ENCODE measurements at places on chromosomes 1 and 21.
A peak's percentile ranks its signal among the peaks of the same experiment; 100 is the strongest.

- no peak for DNase-seq
These were observed 336.9 kb upstream of the NFIA start for GRCh38 chr1:60745484-60745883.

- no peak for DNase-seq
These were observed 49.7 kb downstream of the SLX9 start for GRCh38 chr21:44989537-44989886.

- no peak for DNase-seq
These were observed 12.7 kb downstream of the PACC1 start for GRCh38 chr1:212401838-212402582.

DNA sequence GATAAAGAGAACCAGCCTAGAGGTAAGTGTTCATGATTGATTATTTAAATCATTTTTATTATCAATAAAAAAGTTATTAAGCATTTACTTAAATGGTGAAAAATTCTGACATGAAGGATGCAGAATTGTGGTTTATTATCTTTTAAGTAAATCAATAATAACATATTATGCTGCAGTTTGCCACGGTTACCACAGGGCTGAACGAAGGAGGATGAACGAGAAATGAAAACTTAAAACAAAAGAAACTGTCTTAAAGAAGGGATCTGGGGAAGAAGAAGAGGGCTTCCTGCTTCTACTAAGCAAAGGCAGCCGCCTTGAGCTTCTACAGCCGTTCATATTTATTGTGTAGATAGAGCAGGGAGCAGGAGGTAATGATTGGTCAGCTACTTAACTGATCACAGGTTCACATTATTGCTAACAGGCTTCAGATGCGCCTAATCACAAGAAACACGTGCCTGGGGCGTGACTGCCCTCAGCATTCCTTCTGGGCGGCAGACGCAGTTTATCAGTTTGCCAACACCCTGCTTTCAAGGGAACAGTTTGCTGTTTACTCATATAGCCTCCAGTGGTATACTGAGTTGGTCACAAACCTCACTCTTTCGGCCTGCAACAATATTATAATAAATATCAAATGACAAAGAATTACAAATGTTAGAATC lies 5.8 kb upstream of the FNBP1L start:
- DNase-seq: peak; percentile 25

- no peak for DNase-seq
These were observed 119.8 kb upstream of the KCNJ6 start for GRCh38 chr21:38036016-38036415.

GRCh38 chr1:204286831-204287421 lies 72.8 kb downstream of the PLEKHA6 start:
- DNase-seq: no peak

GRCh38 chr1:246577082-246577719 lies 10.9 kb downstream of the CNST start:
- DNase-seq: no peak

DNA sequence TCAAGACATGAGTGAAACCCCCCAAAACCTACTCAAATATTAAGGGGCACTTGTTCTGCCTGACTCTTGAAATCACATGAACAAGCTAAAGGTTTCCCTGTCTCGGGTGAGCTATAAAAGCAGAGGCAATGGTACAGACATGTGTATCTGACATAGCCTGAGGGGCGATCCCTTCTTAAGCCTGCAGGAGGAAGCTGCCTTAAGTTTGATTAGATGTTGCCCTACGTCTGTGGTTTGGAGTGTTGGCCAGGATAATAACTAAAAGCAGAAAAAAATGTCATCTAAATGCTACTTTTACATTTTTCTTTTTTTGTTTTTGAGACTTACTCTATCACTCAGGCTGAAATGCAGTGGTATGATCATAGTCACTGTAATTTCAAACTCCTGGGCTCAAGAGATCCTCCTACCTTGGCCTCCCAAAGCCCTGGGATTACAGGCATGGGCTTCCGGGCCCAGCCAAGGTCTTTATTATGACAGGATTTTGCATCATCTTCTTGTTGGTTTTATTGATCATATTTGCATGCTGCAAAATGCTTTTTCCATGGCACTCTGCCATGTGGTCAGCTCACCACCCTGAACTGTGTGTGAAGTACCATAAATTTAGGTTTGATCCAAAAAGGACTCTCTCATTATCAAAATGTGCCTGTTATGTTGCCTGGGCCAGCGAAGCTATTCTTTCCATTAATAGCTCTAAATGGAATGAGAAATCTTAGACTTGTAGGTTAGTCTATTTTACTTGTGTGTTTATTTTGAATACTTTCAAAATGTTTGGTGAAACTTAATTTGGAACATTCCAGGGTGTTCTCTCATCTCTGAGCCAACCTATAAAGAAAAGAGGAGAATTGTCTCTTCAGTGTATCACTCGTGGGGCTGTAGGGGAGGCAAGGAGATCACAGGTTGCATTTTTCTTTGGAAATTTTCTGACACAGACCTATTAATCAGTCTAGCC lies 15.0 kb upstream of the HMGN1 start:
- DNase-seq: no peak

GRCh38 chr1:1281533-1282321 lies 1.5 kb downstream of the SCNN1D start:
- peak; percentile 76 for DNase-seq

DNA sequence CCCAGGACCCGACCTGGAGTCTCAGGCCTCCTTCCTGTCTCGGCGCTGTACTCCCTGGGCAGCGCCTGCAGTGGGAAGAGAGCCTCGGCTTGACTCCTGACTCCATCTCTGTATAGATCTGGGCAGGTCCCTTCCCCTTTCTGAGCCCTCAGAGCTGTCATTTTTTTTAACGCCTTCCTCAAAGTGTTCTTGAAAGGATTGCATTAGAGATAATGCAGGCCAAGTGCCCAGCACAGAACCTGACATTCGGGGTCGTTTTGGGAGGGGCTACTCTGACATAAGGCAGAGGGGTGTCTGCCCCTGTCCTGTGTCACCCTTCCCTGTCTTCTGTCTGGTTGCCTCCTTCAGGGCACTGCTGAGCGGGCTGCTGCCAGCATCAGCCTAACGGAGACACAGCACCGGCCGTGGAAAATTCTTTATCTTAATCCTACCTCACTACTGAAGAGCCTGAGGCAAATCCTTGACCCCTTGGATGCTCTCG lies 271.6 kb downstream of the TRABD2B start:
- no peak for DNase-seq

DNA sequence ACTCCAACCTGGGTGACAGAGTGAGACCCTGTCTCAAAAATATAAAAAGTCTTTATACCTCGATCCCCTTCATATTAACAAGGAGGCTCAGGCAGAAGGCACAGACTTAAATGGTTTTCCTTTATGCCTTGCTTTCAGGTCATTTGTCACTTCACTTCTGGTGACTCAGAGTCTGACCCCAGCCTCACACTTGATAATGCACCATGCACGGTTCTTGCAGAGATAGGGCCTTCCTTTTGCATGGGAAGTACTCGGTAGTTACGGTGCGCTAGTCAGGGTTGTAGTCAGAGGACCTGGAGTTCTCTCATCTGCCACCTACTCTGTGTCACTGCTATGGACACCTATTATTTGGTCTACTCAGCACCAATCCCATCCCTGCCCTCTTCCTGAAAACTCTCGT lies 43.6 kb upstream of the BMP8B start:
- no peak for DNase-seq

DNA sequence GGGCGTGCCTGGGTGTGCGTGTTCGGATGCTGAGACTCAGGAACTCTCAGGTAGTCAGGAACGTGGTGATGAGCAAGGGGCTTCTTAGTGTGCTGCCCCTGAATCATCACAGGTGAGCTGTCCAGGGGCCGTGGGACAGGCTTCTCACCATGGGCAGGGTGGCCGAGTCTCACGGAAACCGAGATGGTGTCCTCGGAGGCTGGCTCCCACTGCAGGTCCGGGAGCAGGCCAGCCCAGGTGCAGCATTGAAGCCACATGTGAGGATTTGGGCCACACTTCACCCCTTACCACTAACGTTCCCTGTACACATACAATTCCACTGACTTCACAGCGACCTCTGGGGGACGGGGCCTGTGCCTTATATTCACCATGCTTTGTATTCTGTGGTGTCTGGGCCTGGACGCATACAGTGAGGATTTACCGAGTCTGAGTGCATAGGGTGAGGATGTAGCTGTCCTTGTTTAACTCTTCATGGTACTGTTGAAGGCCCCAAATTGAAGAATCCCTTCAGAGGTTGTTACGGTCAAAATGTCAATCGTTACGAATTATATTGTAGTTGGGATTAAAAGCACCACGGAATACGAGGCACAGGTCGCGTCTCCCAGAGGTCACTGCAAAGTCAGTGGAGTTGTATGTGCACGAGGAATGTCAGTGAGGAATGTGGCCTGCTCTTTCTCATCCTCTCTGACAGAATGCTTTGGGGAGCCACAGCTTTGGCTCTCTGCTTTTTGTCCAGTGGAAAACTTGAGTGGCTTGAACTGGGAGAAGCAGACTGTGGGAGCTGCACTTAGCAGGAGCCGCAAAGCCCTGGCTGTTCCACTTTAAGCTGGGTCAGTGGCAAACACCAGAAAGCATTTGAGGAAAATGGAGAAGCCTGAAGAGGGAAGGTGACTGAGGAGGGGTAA lies 95.3 kb downstream of the MTR start:
- no peak for DNase-seq

GRCh38 chr1:179996099-179996498 lies 41.5 kb downstream of the CEP350 start:
- DNase-seq: no peak

- DNase-seq: no peak
These were observed 57.0 kb downstream of the PTP4A2 start for GRCh38 chr1:31880957-31881687.

DNA sequence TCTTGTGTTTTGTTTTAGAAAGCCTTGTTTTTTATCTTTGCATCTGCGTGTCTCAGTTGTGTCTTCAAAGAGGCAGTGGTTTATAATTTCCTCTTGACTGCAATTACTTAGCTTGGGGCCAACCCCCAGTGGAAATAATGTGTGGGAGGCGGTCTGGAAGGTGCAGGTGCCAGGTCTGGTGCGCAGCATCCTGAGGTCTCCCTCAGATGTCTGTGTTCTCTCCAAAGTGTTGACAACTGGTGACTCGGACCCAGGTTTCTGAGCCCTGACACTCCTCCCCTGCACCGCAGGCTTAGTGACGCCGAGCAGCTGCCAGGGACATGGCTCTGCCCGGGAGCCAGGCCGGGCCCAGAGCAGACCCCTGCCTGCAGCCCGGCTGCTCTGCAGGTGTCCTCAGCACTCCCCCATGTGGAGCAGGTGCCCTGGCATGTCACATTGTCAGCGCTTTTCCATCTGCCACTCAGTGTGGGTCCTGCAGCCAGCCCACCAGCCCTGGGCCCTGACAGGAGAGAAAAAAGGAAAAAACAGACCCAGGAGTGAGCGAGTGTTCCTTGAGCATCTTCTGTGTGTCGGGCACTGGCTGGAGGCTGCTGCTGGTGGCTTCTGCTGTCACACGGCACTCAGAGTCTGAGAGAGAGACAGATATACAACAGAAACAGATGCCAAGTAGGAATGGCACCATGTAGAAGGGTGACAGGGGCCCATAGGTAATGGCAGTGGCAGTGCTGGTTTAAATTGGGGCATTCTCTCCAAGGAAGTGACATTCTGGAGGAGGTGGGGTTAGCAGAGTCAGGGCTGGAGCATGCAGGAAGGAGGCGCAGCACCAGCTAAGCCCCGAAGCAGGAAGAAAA lies 24.8 kb upstream of the SELENON start:
- DNase-seq: no peak

GRCh38 chr1:164688791-164689190 lies 129.8 kb downstream of the PBX1 start:
- DNase-seq: no peak

DNA sequence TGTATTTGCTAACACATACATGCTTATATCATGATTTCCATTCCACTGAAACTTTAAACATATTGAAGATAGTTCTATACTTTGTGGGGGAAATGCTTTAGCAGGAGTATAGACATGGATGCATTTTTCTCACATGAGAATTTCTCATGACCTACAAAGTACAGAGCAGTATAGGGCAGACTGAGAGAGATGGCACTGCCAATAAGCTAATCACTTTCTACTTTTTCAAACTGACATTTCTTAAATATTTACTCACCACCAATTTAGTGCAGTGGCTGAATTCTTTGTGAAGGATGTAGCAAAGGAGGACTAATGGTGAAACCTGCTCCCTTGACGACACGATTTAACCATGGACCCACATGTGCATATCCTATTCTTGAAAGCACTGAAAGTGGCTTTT lies 923.5 kb downstream of the ADGRL2 start:
- no peak for DNase-seq

DNA sequence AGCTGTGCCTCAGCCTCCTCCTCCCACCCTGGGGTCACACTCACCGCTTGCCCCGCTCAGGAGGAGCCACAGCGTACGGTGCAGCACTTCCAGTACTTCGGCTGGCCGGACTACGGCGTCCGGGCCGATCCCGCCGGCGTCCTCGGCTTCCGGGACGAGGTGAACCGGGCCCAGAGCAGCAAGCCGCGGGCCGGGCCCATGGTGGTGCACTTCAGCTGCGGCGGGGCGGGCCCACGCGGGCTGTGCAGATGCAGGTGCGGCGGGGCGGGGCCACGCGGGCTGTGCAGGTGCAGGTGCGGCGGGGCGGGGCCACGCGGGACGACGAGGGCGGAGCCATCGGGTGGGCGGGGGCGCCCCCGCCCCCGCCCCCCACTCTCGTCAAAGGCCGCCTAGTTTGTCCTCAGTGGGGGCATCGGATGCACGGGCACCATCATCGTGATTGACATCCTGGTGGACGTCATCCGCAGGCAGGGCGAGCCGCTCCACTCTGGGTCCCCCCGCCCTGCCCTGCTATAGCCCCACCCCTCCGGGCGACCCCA lies 5.5 kb downstream of the RNF223 start:
- no peak for DNase-seq

- no peak for DNase-seq
These were observed 248.0 kb upstream of the FOXD3 start for GRCh38 chr1:63074321-63074720.

DNA sequence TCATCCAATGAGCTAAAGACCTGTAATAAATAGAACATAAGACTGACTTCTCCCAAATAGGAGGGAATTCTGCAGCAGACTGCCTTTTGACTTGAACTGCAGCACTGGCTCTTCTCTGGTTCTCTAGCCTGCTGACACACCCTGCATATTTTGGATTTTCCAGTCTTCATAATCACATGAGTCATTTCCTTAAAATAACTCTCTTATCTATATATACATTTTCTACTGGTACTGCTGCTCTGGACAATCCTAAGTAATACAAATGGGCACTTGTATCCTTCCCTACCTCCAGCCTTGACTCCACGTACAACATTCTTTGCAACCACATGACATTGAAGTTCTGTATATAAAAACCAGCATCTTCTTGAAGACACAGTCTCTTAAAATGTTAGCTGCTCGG lies 429.4 kb upstream of the TMPRSS15 start:
- DNase-seq: no peak

GRCh38 chr1:37002898-37003297 lies 31.4 kb downstream of the GRIK3 start:
- no peak for DNase-seq

DNA sequence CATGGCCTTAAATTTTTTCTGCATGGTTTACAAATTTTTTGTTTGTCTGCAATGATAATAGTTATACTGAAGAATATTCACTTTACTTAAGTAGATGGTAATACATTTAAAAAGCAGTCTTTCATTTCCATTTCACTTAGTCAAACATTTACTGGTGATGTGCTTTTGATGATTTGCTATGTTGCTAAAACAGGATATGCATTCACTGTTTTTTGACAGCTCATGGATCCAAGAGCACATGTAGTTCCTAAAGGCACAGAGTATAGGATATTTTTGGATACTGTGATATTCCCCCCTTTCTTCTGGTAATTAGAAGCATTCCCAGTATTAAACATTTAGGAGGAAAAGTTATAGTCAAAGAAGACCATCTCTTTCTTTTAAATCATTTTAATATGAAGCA lies 45.9 kb downstream of the RAP1A start:
- no peak for DNase-seq

All from AG20443 (cell line).